H7 (cell line): ENCODE measurements at places on chromosomes 4 and X. TPM values are rescaled to one million over a fixed set of nuclear protein-coding genes. Genes with fewer than 3 reads are reported as not detected.

Gene CT45A10
- total RNA-seq = 0.55 and 3.6 TPM in 2 replicates

Gene ADH1C
- not detected in 2 replicates for total RNA-seq

Gene CDX4
- 21.7 and 23.8 TPM in 2 replicates for total RNA-seq

GRCh38 chrX:111503485-111503993, 7.9 kb upstream of the SERTM2 start:
- no peak for DNase-seq

DNA sequence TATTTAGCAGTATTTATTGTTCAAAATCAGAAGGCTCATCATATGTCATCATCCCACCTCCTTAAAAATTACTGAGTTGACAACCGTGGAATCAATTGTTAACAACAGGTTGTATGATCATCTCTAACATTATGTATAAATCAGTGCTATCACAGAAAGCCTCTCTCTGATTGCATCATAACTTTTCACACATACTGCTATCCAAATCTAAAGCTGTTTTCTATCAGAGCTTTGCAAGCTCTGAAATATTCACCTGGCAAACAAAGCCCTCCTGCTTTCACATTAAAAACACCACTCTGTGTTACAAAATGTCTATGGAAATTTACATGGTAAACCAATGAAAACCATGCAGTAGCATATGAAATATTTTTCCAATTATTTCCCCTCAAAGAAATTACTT, 310.0 kb downstream of the PDGFC start:
- no peak for DNase-seq
